Fibroblast of skin of abdomen (primary cell): ENCODE measurements at places on chromosomes 7 and 10.

GRCh38 chr10:22700489-22700888 is 13.9 kb downstream of the PIP4K2A start:
- DNase-seq = no peak

- DNase-seq = no peak
These were observed 1.3 kb downstream of the SP8 start for GRCh38 chr7:20785157-20786048.

DNA sequence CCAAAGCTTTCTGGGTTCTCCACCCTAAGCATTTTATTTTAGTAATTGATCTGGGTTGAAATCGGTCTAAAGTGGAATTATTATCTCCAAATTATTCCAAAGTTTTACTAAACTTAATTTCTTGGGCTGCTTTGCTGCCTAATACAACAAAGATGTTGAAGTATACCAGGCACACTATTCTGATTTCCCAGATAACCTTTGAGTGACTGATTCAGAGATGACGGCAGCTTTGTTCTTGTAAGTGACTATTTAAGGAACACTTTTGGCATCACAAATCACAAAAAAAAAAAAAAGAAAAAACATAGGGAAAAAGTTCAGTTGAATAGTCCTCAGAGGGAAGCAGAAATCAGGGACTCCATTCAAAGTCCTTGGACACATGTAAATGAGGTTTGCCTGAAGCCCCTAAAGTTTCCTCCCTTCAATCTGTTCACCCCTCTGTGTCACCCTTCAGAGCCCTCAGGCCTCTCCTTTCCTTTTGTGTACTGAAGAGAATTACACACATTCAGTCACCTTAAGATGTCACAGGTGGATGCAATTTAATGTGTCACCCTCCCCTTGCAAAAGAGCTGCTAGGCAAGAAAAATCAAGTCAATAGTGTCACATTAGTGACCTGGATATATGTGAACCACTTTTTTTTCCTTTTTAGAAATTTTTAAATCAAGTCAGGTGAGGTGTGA is 81.5 kb downstream of the RTKN2 start:
- DNase-seq = no peak

DNA sequence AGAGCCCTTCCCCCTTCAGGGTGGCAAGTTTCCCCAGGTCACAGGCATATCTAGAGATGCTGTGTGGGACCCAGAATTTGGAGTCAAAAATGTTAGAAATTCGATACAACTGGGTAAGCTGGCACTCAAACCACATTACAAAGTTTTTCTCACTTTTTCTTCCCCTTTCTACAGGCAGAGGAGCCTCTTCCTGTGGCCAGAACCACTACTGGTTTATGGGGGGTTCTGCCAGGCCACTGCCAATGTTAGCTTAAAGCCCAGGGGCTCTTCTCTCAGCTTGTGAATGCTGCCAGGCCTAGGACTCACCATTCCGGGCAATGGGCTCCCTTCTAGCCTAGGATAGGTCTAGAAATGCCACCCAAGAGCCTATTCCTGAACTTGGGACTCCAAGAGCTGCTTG is 617.9 kb upstream of the PHF14 start:
- no peak for DNase-seq

- peak; percentile 52 for DNase-seq
These were observed 32.9 kb upstream of the CCDC71L start for GRCh38 chr7:106693677-106694353.

DNA sequence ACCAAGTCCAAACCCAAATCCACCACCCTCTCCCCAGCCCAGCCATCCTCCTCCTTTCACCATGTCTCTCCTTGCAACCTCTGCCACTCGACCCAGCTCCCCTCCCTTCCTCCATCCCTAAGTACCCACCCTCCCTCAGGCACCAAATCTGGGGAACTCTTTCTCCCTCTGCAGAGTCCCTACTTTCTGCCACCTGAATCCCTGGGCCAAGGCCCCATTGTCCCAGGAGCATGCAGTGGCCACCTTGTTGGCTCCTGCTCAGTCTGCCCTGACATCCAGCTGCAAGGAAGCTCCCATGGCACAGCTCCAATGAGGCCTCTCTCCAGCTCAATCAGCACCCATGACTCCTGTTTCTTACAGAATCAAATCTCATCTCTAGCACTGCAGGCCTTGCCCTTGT is 5.5 kb upstream of the UNC5B start:
- DNase-seq = no peak

DNA sequence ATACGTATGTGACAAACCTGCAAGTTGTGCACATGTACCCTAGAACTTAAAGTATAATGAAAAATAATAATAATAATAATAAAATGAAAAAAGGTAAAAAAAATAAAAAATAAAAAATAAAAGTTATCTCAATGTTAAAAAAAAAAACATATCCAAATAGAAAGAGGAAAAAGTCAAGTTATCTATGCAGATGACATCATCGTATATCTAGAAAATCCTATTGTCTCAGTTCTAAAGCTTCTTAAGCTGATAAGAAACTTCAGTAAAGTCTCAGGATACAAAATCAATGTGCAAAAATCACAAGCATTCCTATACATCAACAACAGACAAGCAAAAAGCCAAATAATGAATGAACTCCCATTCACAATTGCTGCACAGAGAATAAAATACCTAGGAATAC is 466.6 kb upstream of the PHF14 start:
- no peak for DNase-seq

GRCh38 chr7:99399597-99399996 is 8.8 kb downstream of the PDAP1 start:
- no peak for DNase-seq

DNA sequence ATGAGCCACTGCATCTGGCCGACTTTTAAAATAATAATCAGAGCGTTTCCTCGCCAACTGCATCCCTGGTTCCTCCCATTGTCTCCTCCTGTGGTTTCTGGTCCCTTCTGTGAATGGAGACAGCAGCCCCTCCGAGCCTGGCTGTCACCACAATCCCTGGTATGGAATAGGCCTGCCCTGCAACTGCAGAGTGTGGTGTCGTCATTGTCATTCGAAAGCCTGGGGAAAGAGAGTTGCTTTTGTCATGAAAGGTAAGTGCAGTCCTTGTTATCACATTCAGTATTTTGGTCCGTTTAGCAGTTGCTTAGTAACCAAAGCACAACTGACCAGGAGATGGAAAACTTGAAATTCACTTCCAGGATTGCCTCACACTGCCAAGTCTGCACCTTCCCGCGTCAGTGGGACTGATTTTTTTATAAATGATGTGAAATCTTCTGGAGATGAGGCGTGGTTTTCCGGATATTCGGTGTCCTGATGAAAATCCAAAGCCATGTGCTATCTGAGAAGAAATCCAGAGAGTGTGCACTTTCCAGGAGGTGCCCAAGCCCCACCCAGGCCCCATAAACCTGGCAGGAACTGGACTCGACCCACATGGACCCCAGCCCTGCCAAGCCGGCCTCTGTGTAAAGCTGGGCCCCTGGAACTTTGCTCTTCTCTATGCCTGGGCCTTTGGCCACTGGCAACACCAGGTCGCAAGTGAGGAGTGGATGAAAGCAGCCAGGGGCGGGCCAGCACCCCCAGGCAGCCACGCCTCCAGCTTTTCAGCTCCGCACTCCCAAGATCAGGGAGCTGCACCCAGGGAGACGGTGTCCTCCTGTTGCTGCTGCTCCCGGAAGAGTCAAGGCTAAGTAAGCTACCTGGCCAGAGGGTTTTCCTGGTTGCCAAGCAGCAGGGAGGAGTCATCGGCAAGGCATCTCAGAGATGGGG is 133.7 kb upstream of the SH2B2 start:
- DNase-seq = peak; percentile 37

DNA sequence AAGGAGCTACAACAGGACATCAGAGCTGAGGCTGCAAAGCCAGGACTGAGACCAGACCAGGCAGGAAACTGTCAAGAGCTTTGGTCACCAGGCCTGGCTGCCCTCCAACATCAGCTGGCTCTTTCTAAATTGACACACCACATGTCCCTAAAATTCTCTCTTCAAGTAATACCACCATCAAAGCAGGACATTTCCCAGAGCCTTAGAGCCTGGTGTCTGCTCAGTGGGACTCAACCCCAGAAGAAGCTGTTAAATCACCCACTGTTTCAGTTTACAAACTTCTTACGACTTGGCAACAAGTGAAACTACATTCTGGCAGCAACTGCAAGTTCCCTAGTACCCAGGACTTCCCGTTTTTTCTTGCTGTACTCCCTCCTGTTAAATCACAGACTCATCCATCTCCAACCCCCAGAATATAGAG is 3.8 kb upstream of the IL6 start:
- DNase-seq = no peak

- DNase-seq = no peak
These were observed 39.1 kb downstream of the LHPP start for GRCh38 chr10:124500757-124501156.

DNA sequence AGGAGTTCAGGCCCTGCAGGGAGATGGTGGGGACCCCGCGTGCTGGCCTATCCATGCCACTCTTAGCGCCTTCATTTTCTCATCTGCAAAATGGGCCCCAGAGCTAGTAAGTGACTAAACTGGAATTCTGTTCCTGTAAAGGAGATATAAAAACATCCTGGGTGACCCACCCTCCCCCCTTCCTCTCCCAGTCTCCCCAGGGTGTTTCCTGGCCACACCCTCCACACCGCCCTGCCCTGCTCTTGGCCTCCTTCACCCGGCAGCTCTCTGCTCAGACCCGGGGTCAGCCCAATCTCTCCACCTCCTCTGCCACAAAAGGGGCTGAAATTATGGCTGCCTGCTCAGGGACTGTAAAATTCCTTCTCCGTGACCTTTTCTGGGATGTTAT is 70.7 kb downstream of the C10orf105 start:
- no peak for DNase-seq

DNA sequence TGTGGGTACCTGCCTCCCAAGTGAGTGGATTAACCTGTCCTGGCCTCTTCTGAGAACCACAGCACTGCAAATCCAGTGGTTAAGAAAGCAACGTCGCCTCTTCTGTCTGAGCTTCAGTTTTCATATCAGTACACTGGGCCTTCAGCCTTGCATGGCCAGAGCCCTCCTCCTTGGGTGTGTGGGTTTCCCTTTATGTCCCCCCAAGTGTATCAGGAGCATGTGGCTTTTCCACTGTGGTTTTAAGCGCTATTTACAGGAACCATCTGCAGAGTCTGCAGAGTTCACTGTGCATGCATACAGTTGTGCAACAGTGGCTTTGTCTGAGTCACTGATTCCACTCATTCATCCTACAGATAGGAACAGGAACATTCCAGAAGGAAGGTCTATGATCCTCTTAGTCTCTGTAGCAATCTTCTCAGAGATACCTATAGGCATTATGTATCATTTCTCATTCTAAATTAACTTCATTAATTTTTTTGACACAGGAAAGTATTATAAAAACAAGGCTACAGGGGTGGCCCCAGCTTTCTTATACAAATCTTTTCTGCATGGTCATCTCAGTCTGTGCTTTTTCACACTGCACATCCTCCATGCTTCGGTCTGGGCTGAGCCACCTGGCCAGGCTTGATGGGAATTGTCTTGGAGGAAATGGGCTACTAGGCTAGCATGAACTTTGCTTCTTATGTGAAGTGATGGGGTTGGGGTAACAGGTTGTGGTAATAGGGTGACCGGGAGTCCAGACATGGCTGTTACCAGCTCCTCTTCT is 17.1 kb downstream of the MBL2 start:
- peak; percentile 78 for DNase-seq
